ENCODE measurements at places on chromosomes 6 and 20. TPM values are rescaled to one million over a fixed set of nuclear protein-coding genes. Genes with fewer than 3 reads are reported as not detected.

ANKRD66 gene
- 0.09 TPM for polyA plus RNA-seq

GRCh38 chr6:28335040-28335563, 846 bp downstream of the ZSCAN31 start:
- peak overlapping the region; percentile 68 for H3K4me3 ChIP-seq
- DNase-seq = no peak
- H3K27me3 ChIP-seq = no peaks in the 10 kb centered on the region
- no peaks in the 10 kb centered on the region for H3K36me3 ChIP-seq

XKR7 gene
- 0.02 TPM for polyA plus RNA-seq

MYMX gene
- 0.80 TPM for polyA plus RNA-seq

DNA sequence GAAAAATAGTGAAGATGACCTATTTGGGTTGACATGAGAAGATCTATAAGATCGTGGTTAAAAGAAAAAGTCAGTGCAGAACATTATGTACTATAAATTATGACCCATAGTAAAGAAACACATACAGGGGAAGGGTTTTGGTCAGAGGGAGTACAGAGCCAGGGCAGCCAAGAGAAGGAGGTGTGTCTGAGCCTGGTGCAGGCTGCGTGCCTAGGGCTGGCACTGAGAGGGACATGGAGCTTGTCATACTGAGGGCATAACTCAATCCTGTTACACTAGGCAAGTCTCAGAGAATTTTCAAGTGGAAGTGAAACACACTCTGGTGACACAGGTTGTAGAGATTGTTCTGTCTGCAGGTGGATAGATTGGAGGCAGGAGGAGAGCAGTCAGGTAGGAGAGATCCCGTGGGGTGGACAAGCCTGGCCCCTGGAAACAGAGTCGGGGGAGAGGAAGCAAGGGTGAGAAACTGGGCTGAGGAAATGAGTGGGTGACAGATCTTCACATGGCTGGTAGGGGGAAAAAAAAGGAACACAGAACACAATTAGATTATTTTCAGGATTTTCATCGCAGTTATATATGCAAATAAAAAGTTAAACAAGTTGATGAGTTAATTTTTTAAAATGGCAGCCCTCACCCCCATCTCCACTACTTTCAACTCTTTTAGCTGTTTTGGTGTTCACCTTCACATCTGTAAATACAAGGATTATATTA, 18.5 kb upstream of the RNF39 start:
- H3K36me3 ChIP-seq = no peaks in the 10 kb centered on the region
- H3K27me3 ChIP-seq = peaks cover 18% of the 10 kb centered on the region
- DNase-seq = no peak
- no peak overlapping the region for H3K27ac ChIP-seq
- H3K4me1 ChIP-seq = peaks cover 21% of the 10 kb centered on the region

DNA sequence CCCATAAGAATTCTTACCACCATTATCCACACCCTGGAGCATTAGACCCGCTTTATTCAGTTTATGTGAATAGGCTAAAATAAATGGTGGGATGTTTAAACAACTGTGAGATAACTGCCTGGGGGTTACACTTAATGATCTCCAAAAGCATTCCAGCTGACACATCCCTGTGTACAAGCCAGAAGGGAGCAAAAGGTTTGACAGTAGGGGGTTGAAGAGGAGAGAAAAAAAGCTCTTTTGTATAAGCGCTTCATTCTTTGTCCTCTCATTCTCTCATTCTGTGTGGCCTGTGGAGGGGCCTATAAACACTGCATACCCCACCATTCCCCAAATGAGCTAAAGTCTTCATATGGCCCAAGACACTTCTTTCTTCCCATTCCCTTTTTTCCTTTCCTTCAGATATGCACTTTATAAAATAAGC, 30.8 kb upstream of the COL21A1 start:
- H3K4me1 ChIP-seq = no peaks in the 10 kb centered on the region
- H3K4me3 ChIP-seq = no peak overlapping the region
- H3K27ac ChIP-seq = no peak overlapping the region

HSPA12B gene
- 2.3 TPM for polyA plus RNA-seq

GRCh38 chr6:135002229-135002844, 52.3 kb downstream of the HBS1L start:
- no peak for DNase-seq
- no peaks in the 10 kb centered on the region for H3K4me1 ChIP-seq
- H3K36me3 ChIP-seq = peaks cover 1% of the 10 kb centered on the region

DNA sequence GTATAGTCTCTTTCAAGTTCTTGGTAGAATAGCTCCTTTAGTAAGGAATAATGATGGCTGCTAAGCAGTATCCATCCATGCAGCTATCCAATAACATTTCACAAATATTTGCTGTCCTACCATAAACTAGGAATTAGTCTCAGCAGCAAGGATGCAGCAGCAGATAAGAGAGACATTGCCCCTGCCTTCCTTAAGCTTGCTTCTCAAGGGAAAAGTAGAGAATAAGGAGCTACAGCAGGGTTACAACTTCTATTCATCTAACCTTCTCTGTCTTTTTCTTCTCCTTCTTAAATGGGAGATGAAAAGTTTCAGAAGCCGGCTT, 2.4 kb downstream of the IL22RA2 start:
- no peaks in the 10 kb centered on the region for H3K27me3 ChIP-seq
- no peaks in the 10 kb centered on the region for H3K4me1 ChIP-seq
- no peaks in the 10 kb centered on the region for H3K36me3 ChIP-seq
- no peak overlapping the region for H3K27ac ChIP-seq
- DNase-seq = no peak

- DNase-seq = no peak
- no peak overlapping the region for H3K4me3 ChIP-seq
- peaks cover 10% of the 10 kb centered on the region for H3K4me1 ChIP-seq
- no peaks in the 10 kb centered on the region for H3K36me3 ChIP-seq
These were observed 76.5 kb upstream of the SUPT3H start for GRCh38 chr6:45454008-45454911.

DNA sequence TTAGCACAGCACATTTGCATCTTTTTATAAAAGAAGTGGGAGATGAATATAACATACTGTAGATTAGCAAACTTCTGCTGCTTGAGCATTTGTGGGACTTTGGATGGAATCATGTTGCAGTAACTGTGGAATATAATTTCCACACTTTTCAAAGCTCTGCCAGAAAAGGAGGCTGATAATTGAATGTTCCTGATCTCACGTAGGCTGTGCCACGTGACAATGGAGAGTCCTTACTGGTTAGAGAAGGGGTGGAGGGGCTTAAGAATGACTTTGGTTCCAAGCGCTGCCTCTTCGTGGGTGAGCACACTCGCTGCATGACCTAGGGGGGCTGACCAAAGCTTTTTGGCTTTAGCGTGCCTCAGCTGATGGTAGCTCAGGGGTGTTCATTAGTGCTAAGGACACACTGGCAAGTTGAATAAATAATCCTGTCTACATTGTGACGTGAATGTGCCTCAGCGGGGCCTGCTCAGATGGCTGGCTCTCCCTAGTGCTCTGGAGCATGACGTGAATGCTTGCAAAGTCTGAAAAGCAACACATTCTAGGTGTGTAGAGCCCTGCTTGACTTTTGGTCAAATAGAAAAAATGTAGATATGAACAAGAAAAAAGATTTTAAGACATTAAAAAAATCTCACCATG, 15.0 kb downstream of the WRNIP1 start:
- H3K36me3 ChIP-seq = peaks cover 78% of the 10 kb centered on the region
- H3K4me1 ChIP-seq = peaks cover 4% of the 10 kb centered on the region
- H3K4me3 ChIP-seq = no peak overlapping the region
- H3K27ac ChIP-seq = no peak overlapping the region
- no peak for DNase-seq
- no peaks in the 10 kb centered on the region for H3K27me3 ChIP-seq

MEI4 gene
- 0.05 TPM for polyA plus RNA-seq

APMAP gene
- 53.4 TPM for polyA plus RNA-seq

GRCh38 chr6:3265671-3266070, 6.9 kb downstream of the PSMG4 start:
- H3K4me1 ChIP-seq = peaks cover 43% of the 10 kb centered on the region
- no peak overlapping the region for H3K27ac ChIP-seq
- peaks cover 59% of the 10 kb centered on the region for H3K36me3 ChIP-seq
- H3K4me3 ChIP-seq = no peak overlapping the region
- no peaks in the 10 kb centered on the region for H3K27me3 ChIP-seq
- no peak for DNase-seq

MAD2L1BP gene
- 33.9 TPM for polyA plus RNA-seq

RALGAPA2 gene
- polyA plus RNA-seq = 9.0 TPM

GRCh38 chr6:795046-795685, 102.2 kb upstream of the EXOC2 start:
- no peaks in the 10 kb centered on the region for H3K27me3 ChIP-seq
- no peak overlapping the region for H3K27ac ChIP-seq
- no peak for DNase-seq
- H3K36me3 ChIP-seq = no peaks in the 10 kb centered on the region

SRSF12 gene
- 1.2 TPM for polyA plus RNA-seq

- no peak overlapping the region for H3K4me3 ChIP-seq
- H3K27me3 ChIP-seq = no peaks in the 10 kb centered on the region
- H3K27ac ChIP-seq = no peak overlapping the region
- no peak for DNase-seq
These were observed 95.1 kb upstream of the RNF217 start for GRCh38 chr6:124867121-124867520.

TPD52L1 gene
- polyA plus RNA-seq = 16.9 TPM

DNA sequence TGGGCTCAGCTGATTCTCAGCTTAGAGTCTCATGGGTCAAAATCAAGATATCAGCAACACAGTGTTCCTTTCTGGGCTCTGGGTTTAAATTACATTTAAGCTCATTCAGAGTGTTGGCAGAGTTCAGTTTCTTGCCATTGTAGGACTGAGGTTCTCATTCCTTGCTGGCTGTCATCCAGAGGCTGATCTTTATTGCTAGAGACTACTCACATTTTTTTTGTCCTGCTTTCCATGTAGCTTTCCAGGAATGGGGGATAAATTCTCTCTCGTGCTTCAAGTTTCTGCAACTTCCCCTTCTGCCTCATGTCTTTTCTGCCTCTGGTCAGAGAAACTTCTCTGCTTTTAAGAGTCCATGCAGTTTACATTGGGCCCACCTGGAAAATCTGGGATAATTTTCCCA, 86.9 kb downstream of the RFX6 start:
- H3K27ac ChIP-seq = no peak overlapping the region
- H3K4me3 ChIP-seq = no peak overlapping the region

RIPPLY2 gene
- polyA plus RNA-seq = 0.23 TPM

- no peak overlapping the region for H3K4me3 ChIP-seq
- no peaks in the 10 kb centered on the region for H3K4me1 ChIP-seq
- no peak for DNase-seq
- H3K36me3 ChIP-seq = no peaks in the 10 kb centered on the region
- no peak overlapping the region for H3K27ac ChIP-seq
These were observed 165.0 kb downstream of the PDE7B start for GRCh38 chr6:136016228-136017225.

DNA sequence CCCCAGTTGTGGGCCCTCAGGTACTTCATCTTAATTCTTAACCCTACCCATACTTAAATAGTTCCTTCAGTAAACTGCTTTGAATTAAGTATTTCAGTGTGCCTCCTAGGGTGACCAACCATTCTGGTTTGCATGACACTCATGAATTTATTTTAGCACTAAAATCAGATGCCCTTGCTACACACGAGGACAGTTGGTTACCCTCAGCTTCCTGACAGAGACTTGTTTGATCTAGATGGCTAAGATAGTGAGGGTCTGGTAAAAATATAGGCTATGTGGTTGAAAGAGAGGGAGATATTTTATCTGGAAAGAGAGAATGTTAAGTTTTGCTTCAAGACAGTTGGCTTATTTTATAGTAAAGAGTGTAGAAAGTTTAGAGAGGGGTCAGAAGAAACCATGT, 10.6 kb downstream of the PGK2 start:
- no peaks in the 10 kb centered on the region for H3K36me3 ChIP-seq
- H3K4me3 ChIP-seq = no peak overlapping the region
- no peak overlapping the region for H3K27ac ChIP-seq
- H3K27me3 ChIP-seq = no peaks in the 10 kb centered on the region

DNA sequence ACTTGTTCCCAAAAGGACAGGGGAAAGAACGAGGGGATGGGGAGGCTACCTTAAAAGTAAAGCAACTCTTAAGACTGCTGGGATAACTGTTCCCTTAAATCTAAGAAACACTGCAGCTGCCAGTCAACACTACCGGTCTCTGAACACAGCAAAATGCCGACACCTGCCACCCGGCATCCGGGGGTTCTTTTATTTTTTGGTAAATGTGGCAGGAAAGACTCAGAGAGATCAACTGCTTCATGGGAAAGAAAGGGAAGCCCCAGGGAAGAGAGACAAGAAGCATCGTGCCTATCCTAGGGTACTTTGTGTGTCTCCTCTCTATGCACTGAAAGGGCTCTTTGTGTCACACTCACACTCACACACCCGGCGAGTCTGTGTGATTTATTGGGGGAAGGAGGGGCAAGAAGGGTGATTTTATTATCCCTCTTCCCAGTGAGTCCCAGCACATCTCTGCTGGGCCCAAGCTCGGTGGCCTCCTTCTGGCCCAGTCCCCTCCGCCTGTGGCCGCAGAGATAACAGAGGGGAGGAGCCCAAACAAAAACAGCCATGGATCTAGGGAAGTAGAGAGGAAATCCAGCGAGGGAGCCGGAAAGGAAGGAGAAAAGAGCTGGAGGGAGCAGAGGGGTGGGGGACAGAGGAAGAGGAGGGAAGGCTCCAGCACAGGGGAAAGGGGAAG, 1.4 kb downstream of the FYN start:
- no peaks in the 10 kb centered on the region for H3K27me3 ChIP-seq
- DNase-seq = peak; percentile 56
- H3K27ac ChIP-seq = peak overlapping the region; percentile 94

DNA sequence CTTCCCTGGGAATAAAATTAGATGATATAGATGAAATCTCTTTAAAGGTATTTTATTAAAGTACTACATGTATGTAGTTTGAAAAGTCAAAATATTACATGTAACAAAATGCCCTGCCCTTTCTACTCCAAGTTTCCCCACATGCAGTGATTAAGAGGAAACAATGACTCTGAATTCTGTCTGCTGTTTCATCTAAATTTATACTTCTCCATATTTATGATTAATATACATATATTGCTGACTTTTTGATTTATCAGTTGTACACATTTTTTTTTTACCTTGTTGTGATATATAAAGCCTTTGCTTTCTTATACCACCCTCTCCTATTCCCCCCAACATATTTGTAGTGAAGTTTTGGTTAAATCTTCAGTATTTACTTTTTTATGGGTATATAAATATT, 127.9 kb downstream of the ZFAND3 start:
- H3K4me3 ChIP-seq = no peak overlapping the region
- H3K27ac ChIP-seq = no peak overlapping the region
- no peaks in the 10 kb centered on the region for H3K27me3 ChIP-seq
- no peaks in the 10 kb centered on the region for H3K4me1 ChIP-seq

HLA-DRB5 gene
- polyA plus RNA-seq = 20.0 TPM

PI16 gene
- polyA plus RNA-seq = 2.2 TPM

DNA sequence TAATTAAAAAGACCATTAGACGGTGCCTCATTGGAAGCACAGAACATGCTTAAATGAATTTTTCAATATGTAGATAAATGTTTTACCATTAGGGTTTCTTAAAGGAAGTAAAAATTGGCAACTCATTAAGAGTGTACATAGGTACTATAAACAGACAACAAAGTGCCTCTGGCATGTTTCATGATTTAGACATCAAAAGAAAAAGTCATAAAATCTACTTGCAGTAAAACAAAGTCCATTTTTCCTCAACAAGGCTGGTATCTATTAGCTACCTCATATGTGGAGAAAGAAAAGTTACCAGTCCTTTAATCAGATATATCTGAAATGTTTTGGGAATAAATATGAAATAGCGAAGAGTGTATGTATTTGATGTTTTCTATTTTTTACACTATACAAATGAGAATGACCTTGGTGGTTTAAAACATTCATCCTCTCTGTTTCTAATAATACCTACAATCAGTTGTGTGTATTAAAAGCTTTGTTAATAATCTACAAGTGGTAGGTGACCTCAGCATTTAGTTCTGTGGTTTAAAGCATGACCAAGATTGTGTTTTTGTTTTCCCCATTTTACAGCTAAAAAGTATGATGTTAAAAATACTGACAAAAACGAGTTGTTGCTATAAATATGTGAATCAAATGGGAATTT, 87.5 kb downstream of the HDGFL1 start:
- no peaks in the 10 kb centered on the region for H3K27me3 ChIP-seq
- no peaks in the 10 kb centered on the region for H3K4me1 ChIP-seq
- H3K27ac ChIP-seq = no peak overlapping the region

All from thymus (tissue), 14 donors.